Glomerular endothelial cell (primary cell): ENCODE measurements at places on chromosomes 11 and 22. TPM values are rescaled to one million over a fixed set of nuclear protein-coding genes. Genes with fewer than 3 reads are reported as not detected.

BLID gene
- 0.82 and 1.0 TPM in 2 replicates for total RNA-seq

PANX1 gene
- total RNA-seq: 40.8 and 43.2 TPM in 2 replicates

RIMBP3C gene
- total RNA-seq: 0.44 TPM in 1 of 2 replicates, not detected in the other

UCP3 gene
- 0.10 and 1.4 TPM in 2 replicates for total RNA-seq

CLTCL1 gene
- 2.1 and 7.8 TPM in 2 replicates for total RNA-seq

B3GAT1 gene
- not detected in 2 replicates for total RNA-seq

KCNQ1OT1 gene
- total RNA-seq: 0.53 and 2.2 TPM in 2 replicates

TRIM51 gene
- not detected in 2 replicates for total RNA-seq

ZNF202 gene
- total RNA-seq: 6.9 and 7.3 TPM in 2 replicates

APOA4 gene
- total RNA-seq: not detected in 2 replicates

RFPL2 gene
- total RNA-seq: not detected in 2 replicates

KDM4E gene
- total RNA-seq: not detected in 2 replicates

MAFF gene
- 91.0 and 119 TPM in 2 replicates for total RNA-seq

JHY gene
- total RNA-seq: 4.4 and 4.9 TPM in 2 replicates

CAPN5 gene
- 7.1 and 8.8 TPM in 2 replicates for total RNA-seq

SLC22A25 gene
- not detected in 2 replicates for total RNA-seq

CARD10 gene
- 34.8 and 37.7 TPM in 2 replicates for total RNA-seq

SLN gene
- total RNA-seq: 2.1 TPM in 1 of 2 replicates, not detected in the other

SMTNL1 gene
- total RNA-seq: not detected in 2 replicates

MMP13 gene
- total RNA-seq: not detected in 2 replicates

TBCEL gene
- 16.9 and 23.3 TPM in 2 replicates for total RNA-seq

CABP7 gene
- total RNA-seq: not detected in 2 replicates

DGAT2 gene
- 0.88 and 3.0 TPM in 2 replicates for total RNA-seq

TRIM29 gene
- not detected in 2 replicates for total RNA-seq

DUSP8 gene
- 5.9 and 8.9 TPM in 2 replicates for total RNA-seq

IL18 gene
- 0.35 and 2.6 TPM in 2 replicates for total RNA-seq

FXYD2 gene
- total RNA-seq: 3.4 and 89.7 TPM in 2 replicates

NLRP6 gene
- total RNA-seq: not detected in 2 replicates

NAALAD2 gene
- total RNA-seq: 0.92 and 3.2 TPM in 2 replicates

NPTXR gene
- 1.1 and 3.7 TPM in 2 replicates for total RNA-seq

MS4A4A gene
- not detected in 2 replicates for total RNA-seq

ST14 gene
- total RNA-seq: 0.12 TPM in 1 of 2 replicates, not detected in the other

HEPN1 gene
- 0.18 TPM in 1 of 2 replicates, not detected in the other for total RNA-seq

THY1 gene
- 16.1 and 23.6 TPM in 2 replicates for total RNA-seq

DRD4 gene
- total RNA-seq: not detected in 2 replicates

CRYBA4 gene
- total RNA-seq: not detected in 2 replicates

PYGM gene
- total RNA-seq: not detected in 2 replicates

TRIM49 gene
- not detected in 2 replicates for total RNA-seq
